ENCODE measurements at places on chromosomes 12 and 14. TPM values are rescaled to one million over a fixed set of nuclear protein-coding genes. Genes with fewer than 3 reads are reported as not detected.

- no peak overlapping the region for H3K27ac ChIP-seq
- H3K36me3 ChIP-seq: no peaks in the 10 kb centered on the region
- H3K4me3 ChIP-seq: no peak overlapping the region
- H3K27me3 ChIP-seq: no peaks in the 10 kb centered on the region
- DNase-seq: no peak
These were observed 11.9 kb downstream of the LALBA start for GRCh38 chr12:48557919-48558318.

GRCh38 chr14:60302663-60303062 lies 53.6 kb downstream of the PPM1A start:
- H3K36me3 ChIP-seq: no peaks in the 10 kb centered on the region
- H3K27me3 ChIP-seq: no peaks in the 10 kb centered on the region
- no peaks in the 10 kb centered on the region for H3K4me1 ChIP-seq
- no peak overlapping the region for H3K4me3 ChIP-seq
- no peak for DNase-seq

DNA sequence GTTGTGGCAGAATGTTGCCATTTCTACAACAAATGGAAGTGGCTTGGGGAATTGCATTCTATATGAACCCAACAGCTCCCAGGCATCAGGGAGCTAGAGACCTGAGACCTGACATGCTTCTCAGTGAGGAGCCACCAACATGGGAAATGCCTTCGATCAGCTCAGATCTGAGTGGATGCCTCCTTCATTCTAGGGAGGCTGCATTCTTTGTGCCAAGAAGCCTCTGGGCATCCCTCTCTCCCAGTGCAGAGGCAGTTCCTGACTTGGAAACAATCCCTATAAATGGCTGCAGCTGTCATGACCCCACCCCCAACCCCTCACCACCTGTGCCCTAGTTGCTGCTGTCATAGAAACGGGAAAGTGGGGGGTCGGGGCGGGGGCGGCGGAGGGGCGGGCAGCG lies 196.3 kb downstream of the PPM1H start:
- DNase-seq: no peak
- no peaks in the 10 kb centered on the region for H3K36me3 ChIP-seq
- no peak overlapping the region for H3K4me3 ChIP-seq
- no peak overlapping the region for H3K27ac ChIP-seq

- H3K27me3 ChIP-seq: no peaks in the 10 kb centered on the region
- no peak overlapping the region for H3K27ac ChIP-seq
- H3K4me1 ChIP-seq: no peaks in the 10 kb centered on the region
- H3K36me3 ChIP-seq: peaks cover 16% of the 10 kb centered on the region
- no peak overlapping the region for H3K4me3 ChIP-seq
These were observed 143.1 kb downstream of the PCNX1 start for GRCh38 chr14:71050227-71050823.

GRCh38 chr12:4496145-4496838 lies 42.4 kb upstream of the RAD51AP1 start:
- no peak overlapping the region for H3K27ac ChIP-seq
- no peak for DNase-seq
- no peaks in the 10 kb centered on the region for H3K27me3 ChIP-seq
- H3K4me1 ChIP-seq: no peaks in the 10 kb centered on the region

GRCh38 chr14:60343571-60344071 lies 94.6 kb downstream of the PPM1A start:
- H3K4me1 ChIP-seq: no peaks in the 10 kb centered on the region
- H3K27ac ChIP-seq: no peak overlapping the region
- H3K27me3 ChIP-seq: no peaks in the 10 kb centered on the region
- no peak overlapping the region for H3K4me3 ChIP-seq
- no peaks in the 10 kb centered on the region for H3K36me3 ChIP-seq
- DNase-seq: no peak

DNA sequence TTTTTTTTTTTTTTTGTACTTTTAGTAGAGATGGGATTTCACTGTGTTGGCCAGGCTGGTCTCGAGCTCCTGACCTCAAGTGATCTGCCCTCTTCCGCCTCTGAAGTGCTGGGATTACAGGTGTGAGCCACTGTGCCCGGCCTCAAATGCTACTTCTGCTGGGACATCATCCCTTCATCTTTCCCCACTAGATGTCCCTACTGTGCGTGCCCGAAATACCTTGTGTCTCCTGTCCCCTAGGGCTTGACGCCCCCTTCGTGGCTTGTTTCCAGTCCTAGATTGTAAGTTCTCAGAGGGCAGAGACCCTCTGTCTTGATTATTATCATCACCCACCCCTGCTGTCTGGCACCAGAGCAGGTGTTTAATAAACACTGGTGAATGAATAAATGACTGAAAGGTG lies 14.9 kb downstream of the CCDC63 start:
- no peak for DNase-seq
- H3K27me3 ChIP-seq: no peaks in the 10 kb centered on the region
- no peaks in the 10 kb centered on the region for H3K4me1 ChIP-seq
- H3K36me3 ChIP-seq: no peaks in the 10 kb centered on the region
- no peak overlapping the region for H3K4me3 ChIP-seq
- H3K27ac ChIP-seq: no peak overlapping the region

- no peak overlapping the region for H3K4me3 ChIP-seq
- H3K27ac ChIP-seq: no peak overlapping the region
- H3K27me3 ChIP-seq: no peaks in the 10 kb centered on the region
- H3K36me3 ChIP-seq: no peaks in the 10 kb centered on the region
- no peak for DNase-seq
- no peaks in the 10 kb centered on the region for H3K4me1 ChIP-seq
These were observed 125.6 kb downstream of the SMOC1 start for GRCh38 chr14:70004791-70005190.

- no peaks in the 10 kb centered on the region for H3K4me1 ChIP-seq
- no peak for DNase-seq
- no peak overlapping the region for H3K27ac ChIP-seq
These were observed 98.7 kb downstream of the INSM2 start for GRCh38 chr14:35632676-35633075.

DNA sequence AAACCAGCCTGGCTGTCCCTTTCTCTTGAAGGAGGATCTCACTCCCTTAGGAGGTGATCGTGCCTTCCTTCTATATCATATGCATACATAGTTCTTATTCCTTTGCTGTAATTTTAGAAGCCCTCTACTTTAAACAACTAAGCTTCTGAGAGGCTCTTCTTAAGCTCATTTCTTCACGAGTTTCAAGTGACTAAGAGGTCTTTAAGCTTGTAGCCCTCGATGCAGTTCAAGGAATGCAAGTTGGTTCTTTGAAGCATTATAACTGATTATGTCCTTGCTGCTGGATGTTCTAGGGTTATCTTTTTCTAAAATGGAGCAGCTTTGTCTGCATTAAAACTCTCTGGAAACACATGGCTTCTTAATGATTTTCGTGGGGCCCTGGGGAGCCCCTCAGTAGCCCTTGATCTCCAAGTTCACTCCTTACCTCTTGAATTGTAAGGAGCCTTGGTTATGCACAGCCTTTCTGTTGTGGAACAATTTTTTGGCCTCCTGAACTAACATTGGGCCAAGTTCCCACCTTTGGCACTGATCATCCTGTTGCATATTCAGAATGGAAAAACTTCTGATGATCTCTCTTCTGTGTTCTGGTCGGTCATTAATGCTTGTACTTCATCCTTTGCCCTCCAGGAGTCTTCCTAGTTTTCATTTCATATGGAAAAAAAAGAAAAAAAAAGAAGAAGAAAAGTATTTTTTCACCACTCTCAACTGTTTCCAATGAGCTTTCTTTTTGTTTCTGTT lies 12.6 kb downstream of the RASSF8 start:
- H3K27me3 ChIP-seq: no peaks in the 10 kb centered on the region
- peaks cover 48% of the 10 kb centered on the region for H3K4me1 ChIP-seq
- no peak overlapping the region for H3K27ac ChIP-seq
- no peak for DNase-seq
- no peak overlapping the region for H3K4me3 ChIP-seq
- H3K36me3 ChIP-seq: no peaks in the 10 kb centered on the region

DNA sequence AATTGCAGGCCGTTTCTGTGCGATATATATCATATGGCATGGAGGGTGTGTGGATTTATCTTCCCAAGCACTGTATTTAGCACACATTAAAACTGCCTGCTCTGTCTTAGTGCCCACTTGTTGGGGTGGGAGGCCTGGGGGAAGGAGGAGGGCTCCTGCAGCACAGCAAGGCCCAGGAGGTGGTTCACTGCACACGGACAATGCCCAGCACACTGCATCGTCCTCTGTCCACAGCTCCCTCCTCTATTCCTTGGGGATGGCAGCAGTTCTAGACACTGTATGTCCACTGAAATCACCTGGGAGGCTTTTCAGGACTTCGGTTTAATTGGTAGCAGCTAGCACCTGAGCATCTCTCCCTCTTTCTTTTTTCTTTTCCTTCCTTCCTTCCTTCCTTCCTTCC lies 161.2 kb downstream of the KTN1 start:
- no peak for DNase-seq
- peaks cover 19% of the 10 kb centered on the region for H3K4me1 ChIP-seq
- H3K27ac ChIP-seq: no peak overlapping the region
- no peaks in the 10 kb centered on the region for H3K36me3 ChIP-seq
- no peak overlapping the region for H3K4me3 ChIP-seq

Gene SALL2
- 9.8 TPM for total RNA-seq

Gene NPFF
- not detected for total RNA-seq

Gene ETNK1
- total RNA-seq: 23.3 TPM

Gene SIX4
- 1.5 TPM for total RNA-seq

Gene INHBE
- not detected for total RNA-seq

Gene LRTM2
- not detected for total RNA-seq

Gene DHH
- total RNA-seq: 1.5 TPM

Gene KLHL33
- 1.2 TPM for total RNA-seq

Measured in vagina (tissue), 2 donors.